ENCODE measurements at places on chromosomes 1 and 21.

- peak; percentile 6 for DNase-seq
Observed at GRCh38 chr1:189659731-189660130, 817.9 kb downstream of the BRINP3 start.

- DNase-seq: no peak
Observed at GRCh38 chr1:22705586-22705985, 5.1 kb upstream of the EPHB2 start.

GRCh38 chr1:23670709-23671108 is 20.9 kb upstream of the RPL11 start:
- DNase-seq: no peak

GRCh38 chr1:239555350-239555749 is 169.0 kb downstream of the CHRM3 start:
- DNase-seq: no peak

GRCh38 chr1:115839029-115839678 is 1.8 kb downstream of the NHLH2 start:
- DNase-seq: no peak

- DNase-seq: no peak
Observed at GRCh38 chr1:43533584-43533983, 2.9 kb downstream of the PTPRF start.

- no peak for DNase-seq
Observed at GRCh38 chr1:165915932-165916348, 88.5 kb downstream of the UCK2 start.

DNA sequence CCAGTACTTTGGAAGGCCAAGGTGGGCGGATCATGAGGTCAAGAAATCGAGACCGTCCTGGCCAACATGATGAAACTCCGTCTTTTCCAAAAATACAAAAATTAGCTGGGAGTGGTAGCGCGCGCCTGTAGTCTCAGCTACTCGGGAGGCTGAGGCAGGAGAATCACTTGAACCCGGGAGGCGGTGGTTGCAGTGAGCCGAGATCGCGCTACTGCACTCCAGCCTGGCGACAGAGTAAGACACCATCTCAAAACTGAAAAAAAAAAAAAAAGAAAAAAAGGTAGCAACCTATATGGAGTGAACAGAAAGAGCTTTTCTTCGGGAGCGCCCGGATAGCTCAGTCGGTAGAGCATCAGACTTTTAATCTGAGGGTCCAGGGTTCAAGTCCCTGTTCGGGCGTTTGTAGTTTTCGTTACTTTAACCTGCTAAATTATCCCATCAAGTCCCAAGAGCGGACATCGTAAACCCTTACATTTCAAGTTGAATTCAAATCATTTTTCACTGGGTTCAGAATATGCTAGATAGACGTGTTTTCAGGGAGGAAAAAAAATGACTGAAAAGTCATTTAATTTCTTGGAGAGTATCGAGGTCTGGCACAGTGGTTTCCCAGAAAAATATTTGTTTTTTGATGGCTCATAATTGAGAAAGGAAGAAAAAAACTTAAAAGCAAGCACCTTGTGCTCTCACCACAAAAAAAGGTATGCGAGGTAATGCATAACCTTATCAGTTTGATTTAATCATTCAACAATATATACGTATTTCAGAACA is 9.8 kb upstream of the MDM4 start:
- DNase-seq: peak; percentile 96

GRCh38 chr1:116720364-116721038 is 33.7 kb upstream of the CD2 start:
- no peak for DNase-seq

DNA sequence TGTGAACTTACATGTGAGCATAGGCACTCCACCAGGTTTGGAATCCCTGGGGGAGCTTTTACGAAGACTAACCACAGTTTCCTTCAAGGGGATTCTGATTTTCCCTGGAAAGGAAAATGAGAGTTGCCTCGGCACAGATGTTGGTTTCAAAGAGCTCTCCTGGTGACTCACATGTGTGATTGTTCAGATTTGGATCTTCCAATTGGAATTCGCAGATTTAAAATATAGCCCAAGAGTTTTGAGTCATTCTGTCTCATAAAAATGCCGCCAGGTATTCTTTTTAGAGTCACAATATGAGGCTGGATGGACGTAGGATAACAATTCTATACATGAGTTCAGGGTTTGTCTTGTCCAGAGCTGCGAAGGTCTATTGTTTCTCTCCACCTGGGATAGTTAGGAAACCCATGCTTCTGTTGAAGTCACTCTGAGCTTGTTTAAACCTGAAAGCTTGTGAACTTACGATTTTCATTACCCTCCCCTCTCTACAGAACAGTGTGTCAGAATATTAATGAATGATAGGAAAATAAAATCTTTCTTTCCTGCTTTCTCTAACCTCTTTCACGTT is 64.9 kb downstream of the TGFB2 start:
- peak; percentile 76 for DNase-seq

- no peak for DNase-seq
Observed at GRCh38 chr1:155202198-155202597, 5.5 kb downstream of the THBS3 start.

DNA sequence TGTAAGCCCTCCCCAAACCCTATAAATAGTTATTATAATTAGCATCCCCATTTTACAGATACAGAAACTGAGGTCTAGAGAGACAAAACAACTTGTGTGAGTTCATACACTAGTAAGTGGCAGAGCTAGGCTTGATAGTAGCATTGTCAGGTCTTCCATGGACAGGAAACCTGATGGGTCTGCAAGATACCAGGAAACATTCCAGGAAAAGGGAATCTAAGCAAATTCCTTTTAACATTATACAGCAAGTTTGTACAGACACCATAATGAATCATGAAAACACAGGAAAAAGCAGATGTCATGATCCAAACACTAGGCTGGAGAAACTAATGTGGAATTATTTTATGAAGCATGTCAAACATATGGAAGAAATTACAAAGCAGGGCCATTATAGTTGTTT is 89.1 kb upstream of the KCNK2 start:
- peak; percentile 94 for DNase-seq

DNA sequence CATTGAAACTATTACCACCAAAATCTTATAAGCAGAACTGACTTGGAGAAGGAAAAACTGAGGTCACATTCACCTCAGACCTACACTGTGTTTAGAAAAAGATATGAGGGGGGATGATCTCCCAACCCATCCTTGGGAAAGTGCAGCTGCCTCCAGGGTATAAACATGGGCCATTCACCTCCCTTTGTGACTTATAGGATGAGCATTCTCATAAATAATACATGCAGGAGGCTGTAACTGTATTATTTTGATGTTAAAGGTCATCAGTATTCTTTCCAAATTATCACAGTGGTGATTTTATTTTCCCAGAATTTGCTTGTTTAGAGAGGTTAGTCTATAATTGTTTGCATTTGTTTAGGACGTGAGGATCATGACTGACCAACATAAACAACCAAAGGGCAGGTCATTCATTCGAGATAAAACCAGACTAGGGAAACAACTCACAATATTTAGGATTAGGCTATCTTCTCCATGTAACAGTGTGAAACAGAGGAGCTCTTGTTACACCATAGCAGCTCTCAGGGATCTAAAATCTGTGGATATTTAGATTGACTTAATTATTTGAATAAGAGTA is 109.2 kb upstream of the NR5A2 start:
- no peak for DNase-seq

DNA sequence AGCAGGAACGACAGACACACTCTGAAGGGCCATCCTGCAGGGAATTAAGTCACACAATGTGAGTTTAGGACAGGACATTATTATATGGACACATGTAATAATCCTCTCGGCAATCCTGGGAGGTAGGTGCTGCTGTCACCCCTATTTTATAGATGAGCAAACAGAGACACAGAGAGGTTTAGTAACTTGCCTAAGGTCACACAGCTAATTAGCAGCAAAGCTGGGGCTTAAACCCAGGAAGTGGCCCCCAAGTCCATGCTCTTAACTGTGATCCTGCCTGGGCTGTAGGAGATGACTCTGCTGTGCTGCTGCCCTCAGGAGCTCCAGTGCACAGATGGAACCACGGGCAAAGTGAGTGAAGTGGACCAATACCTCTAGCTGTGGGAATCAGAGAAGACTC is 660.0 kb downstream of the PTPRU start:
- DNase-seq: no peak

GRCh38 chr21:29654855-29655254 is 284.9 kb downstream of the GRIK1 start:
- DNase-seq: no peak

DNA sequence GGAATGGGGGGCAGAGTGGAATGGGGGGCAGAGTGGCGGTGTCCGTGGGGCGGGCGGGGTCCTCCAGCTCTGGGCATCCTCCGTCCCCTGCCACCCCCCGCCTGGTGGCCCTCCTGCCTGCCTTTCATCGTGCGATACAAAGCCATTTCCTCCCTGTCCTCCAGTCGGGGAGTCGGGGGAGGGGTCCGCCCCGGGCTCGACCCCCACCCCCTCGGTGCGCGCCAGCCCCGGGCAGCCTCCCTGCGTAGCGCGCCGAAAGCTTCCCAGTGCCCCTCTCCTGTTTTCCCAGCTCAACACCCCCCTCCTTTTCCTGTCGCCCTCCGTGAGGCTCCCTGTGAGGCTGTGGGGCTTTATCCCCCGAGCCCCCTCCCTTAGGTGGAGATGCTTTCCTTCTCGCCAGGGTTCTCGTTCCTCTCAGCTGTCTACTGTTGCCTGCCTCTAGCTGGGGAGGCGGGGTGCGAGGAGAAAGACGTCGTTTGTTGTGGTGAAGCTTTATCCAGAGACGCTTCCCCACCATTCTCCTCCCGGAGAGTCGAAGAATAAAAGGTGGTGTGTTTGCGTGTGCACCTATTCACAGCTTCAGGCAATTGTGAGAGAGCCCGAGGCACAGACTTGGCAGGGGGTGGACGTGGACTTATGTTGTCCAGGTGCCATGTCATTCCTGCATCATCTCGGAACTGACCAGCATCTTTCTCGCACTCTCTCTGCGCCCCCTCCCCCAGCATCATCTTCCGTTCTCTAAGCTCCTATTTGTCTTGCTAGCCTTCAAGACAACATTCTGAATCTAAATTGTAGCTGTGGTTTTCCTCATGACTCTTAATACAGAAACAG is 848 bp downstream of the DNM3 start:
- no peak for DNase-seq

DNA sequence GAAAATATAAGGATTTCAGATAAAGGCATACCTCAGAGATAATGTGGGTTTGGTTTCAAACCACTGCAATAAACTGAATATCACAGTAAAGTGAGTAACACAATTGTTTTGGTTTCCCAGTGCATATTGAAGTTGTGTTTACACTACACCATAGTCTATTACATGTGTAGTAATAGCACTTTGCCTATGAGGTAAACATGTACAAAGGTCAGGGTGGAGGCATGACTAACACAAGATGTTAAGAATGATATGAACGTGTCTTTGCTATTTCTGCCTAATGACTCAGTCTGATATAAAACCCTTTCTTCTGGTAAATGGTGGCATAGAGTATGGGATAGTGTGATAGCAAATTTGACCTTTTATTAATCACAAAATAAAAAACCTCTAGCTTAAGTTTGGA is 621.5 kb upstream of the ADGRL2 start:
- DNase-seq: peak; percentile 66

GRCh38 chr1:31663622-31664452 is 19.2 kb upstream of the PEF1 start:
- peak; percentile 41 for DNase-seq

DNA sequence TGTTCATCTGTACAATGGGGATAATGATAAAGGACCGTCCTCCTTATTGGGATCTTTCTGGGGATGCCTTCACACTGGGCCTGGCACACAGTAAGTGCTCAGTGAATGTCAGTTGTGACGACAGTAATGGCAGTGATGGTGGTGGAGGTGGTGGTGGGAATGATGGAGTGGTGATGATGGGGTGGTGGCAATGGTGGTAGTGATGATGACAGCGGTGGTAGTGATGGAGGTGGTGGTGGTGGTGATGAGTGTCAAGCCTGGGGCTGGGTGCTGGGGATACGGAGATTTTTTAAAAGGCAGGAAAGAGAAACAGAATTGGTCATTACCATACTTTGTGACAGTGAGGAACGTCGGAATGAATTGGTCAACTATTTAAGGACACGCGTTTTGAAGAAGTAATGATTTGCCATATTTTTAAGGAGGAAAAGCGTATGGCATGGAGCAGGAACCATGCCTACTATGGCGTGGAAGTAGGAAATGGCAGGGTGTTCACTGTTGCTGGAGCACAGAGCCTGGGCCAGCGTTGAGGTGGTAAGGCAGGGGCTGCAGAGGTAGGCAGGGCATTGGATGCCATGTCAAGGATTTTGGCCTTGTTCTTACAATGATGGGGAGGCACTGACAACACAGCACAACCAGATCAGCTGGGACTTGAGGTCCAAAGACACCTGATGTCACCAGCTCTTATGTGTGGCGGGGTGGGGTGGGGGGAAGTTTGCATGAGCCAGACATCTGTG is 128.7 kb downstream of the ACTL8 start:
- DNase-seq: no peak

DNA sequence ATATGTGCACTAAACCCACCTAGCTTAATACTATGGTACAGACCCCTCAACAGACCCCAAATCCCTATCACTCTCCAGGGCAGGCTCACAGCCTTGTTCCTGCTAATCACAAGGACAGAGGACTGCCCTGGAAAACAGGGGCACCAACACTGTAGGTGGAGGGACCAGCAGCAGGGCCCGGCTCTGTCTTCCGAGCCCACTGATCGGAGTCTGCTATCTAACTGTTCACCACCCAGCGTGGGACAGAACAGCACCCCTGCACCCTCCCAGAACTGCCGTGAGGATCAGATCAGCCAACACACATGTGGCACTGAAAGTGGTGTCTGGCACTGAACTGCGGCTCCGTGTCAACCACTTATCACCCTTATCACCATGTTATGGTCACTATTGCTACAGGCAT is 6.2 kb downstream of the WDR4 start:
- no peak for DNase-seq

DNA sequence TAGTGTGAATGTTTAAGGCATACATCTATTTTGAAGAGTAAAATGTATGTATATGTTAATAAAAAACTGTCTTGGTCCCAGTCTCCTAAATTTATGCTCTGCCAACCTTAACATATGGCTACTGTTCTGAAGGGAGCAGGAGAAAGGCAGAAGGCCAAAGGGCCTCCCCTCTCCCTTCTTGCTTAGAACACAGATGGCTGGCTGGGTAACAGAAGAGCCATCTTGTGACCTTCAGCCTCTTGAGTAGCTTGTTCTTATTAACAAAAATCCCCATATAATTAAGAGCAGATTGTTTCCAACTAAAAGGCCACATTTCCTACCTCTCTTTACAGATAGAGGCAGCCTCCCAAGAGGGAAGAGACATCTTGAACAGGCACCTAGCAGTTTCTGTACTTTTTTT is 36.1 kb downstream of the EPB41 start:
- DNase-seq: no peak

All from fibroblast of upper back skin (primary cell).